ENCODE measurements at places on chromosomes 7 and 10.

DNA sequence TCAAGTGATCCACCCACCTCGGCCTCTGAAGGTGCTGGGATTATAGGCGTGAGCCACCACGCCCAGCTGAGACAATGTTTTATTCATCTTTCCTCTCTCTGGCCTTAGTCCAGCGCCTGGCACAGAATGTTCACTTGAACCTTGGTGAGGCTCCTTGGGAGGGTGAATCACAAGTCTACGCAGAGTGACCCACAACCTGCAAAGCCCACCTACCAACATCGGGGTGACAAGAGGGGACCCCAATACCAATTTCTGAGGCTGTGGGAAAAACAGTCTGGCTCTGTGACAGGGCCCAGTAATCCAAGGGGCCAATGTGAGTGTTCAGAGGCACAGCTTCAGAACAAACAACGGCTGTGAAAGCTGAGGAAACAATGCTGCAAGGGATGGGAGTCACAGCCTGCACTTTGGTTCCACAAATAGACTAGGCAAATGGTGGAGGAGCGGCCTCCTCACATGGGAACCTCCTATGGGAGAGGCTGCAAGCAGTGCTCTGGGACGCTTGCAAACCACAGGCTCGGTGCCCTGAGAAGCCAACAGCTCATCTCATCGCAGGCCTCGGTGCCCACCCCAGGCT lies 5.6 kb upstream of the MALSU1 start:
- DNase-seq, result no peak

- peak; percentile 56 for DNase-seq
These were observed 73.9 kb upstream of the LEP start for GRCh38 chr7:128167042-128167701.

DNA sequence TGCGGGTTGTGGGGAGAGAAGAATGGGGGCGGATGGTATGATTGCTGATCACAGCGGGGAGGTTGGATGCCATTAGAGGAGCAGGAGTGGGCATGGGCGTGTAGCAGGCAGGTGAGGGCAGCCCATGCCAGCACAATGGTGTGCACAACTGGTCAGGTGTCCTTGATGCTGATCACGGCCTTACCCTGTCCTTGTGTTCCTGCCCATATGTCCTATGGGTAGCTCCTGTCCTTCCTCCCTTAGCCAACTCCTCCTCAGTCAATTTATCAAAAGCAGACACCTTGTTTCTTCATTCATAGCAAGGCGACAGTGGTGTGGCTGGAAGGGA lies 30.7 kb downstream of the WDR86 start:
- DNase-seq, result no peak

DNA sequence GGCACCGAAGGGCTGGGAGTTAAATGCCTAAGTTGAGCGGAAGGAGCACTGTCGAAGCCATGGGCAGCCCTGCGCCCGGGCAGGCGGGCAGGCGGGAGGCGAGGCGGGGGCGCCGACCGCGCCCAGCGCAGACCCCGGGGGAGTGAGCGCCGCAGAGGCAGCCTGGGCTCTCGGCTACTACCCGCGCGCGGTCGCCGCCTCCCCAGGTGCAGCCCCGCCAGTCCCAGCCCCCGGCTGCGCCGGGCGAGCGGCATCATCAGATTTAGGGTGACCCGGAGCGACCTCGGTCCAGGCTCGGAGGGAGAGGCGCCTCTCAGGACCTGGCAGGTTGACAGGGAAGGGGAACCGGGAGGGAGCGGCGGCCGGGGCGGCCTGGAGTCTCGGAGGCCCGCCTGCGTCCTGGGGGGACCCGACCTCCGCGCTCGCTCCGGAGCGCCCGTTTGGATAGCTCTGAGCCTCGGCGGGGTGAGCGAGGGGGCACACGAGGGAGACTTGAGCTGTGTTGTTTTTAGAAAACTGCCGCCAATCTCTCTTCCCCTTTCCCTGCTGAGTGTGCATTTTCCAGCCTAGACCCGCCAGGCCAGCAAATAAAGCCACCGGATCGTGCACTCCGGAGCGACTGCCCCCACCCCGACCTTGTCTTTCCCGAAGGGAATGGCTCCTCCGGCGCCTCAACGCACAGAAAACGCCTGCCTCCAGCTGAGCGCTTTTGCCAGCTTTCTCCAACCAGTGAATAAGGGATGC lies 2.3 kb upstream of the NRP1 start:
- peak; percentile 66 for DNase-seq

- no peak for DNase-seq
These were observed 96.3 kb downstream of the SNX13 start for GRCh38 chr7:17844022-17844421.

GRCh38 chr10:71854031-71854430 lies 3.0 kb upstream of the PSAP start:
- no peak for DNase-seq

- no peak for DNase-seq
These were observed 29.7 kb upstream of the SCIN start for GRCh38 chr7:12540850-12541249.

GRCh38 chr10:118332236-118332635 lies 9.9 kb downstream of the FAM204A start:
- no peak for DNase-seq

DNA sequence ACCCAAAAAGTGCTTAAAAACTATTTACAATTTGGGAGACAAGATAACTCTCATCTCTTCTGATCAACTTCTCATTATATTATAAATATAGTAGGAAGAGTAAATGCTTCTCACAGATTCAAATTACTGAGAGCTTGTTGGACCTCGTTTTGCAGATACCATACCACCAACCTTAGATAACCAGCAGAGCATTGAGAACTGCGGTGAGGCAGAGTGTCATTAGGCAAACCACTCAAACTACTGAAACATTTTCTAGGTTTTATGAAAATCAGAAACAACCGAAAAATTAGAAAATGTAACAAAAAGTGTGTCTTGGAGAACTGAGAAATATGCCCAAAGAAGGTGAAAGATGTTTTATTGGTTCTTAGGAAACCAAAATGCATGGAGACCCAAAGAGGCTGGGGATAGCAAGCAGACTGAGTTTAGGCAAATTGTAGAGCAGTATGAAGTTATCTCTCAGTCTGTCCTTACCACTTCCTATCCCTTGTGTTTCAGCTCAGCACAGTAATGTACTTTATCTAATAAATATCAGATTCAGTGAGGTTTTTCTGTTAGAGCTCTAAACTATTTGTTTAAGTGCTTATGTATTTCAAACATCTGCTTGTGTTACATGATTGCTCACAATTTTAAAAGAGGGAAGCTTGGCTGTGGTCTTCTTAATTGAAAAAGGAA lies 77.9 kb downstream of the HECTD2 start:
- DNase-seq, result no peak

DNA sequence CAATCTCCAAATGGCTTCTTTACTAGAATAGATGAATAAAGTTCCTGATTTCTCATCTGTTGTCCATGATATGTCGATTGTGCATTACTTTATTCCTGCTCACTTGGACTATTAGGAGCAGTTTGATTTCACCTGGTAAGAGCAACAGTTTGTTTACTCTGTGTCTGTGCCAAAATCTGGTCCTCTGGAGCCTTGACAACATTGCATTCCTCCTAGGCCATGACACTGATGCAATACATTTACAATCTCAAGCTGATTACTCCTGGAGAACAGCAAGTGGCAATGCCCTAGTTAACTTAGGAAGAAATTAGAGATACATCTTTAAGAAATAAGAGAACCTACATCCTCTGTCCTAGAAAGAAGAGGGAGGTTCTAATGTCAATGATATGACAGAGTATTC lies 71.8 kb downstream of the SGCE start:
- no peak for DNase-seq

DNA sequence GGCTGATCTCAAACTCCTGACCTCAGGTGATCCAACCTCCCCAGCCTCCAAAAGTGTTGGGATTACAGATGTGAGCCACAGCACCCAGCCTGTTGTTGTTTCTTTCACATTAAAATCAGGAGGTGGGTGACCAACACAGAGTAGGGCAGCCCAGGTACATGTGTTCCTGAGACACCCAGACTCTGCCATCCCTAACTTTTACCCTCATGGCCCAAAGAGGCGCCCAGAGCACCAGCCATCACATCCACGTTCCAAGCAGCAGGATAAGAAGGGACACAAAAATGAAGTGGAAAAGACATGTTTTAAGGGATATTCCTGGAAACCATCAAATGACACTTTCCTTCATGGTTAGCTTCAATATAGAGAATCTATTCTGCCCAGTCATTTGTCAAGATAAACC lies 159.6 kb upstream of the KLF6 start:
- DNase-seq, result no peak

- DNase-seq, result no peak
These were observed 12.5 kb upstream of the CH25H start for GRCh38 chr10:89219513-89220218.

DNA sequence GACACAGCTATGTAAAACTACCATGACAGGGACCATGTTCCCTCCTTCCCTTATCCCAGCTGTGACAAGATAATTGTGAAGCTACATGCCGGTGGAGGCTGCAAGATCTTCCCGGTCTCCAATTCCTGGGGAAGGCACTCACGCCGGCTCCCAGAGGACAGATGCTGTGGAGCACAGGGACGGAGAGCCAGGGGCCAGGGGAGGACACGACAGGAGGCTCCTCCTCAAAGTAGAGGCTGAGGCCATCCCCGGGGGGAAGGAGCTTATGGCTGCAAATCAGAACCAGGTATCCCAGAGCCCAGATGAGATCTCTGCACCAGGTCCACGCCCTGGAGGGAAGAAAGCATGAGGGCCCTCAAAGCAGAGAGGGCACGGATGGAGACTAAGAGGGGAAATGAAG lies 286.2 kb downstream of the TCERG1L start:
- no peak for DNase-seq

DNA sequence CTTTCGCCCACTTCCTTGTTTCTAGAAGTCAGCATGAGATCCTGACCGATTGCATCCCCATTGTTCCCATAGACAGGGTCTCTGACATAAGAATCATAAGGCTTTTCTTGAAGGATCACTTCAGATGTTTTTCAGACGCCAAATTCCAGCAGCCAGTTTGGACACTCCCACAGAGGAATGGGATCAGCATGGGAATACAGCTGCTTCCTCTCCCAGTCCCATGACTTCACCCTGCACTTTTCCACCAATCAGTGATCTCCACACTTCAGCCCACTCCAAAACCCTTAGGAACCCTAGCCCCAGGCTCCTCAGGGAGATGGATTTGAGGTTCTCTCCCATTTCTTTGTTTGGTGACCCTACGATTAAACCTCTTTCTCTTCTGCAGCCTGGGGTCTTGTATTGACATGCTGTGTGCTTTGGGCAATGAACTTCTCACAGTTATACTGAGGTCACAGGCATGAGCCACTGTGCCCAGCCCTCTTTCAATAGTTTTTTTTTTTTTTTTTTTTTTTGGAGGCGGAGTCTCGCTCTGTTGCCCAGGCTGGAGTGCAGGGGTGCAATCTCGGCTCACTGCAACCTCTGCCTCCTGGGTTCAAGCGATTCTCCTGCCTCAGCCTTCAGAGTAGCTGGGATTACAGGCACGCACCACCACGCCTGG lies 52.8 kb upstream of the CHST3 start:
- DNase-seq, result no peak

GRCh38 chr10:106402458-106402857 lies 762.0 kb downstream of the SORCS1 start:
- no peak for DNase-seq

DNA sequence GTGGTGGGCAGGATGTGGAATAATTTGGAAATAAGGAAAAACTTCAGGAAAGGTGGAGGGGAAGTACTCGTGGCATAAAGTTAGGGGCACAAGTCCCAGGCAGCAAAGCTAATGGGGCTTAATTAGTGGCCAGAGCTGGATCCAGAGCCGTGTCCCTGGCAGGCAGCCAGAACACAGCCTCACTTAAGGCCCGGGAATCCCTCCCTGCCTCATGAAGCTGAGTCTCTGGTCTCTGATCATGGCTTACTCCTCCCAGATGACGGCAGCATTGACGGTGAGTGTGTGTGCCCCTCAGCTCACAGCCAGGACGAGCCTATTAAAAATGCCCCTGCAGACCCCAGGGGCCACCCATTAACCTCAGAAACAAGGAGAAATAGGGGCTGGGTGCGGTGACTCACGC lies 48.2 kb upstream of the NPTX2 start:
- no peak for DNase-seq

DNA sequence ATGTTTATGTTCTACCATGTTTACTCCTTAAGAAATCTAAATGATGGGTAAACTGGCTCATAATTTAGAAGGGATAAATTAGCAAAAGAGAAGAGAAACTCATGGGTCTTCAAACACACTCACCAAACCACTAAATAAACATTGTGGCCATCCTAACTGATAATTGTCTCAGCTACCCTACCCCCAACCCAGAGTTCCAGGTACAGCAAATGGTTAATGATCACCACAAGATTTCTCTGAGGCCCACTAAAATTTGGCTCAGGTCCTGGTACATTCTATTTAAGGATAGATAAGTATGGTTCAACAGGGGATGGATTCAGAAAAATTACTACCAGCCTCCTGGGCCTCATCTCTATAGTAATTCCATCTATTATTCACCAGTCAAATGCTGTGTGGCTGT lies 21.4 kb downstream of the SLC25A13 start:
- DNase-seq, result no peak

- DNase-seq, result no peak
These were observed 25.8 kb upstream of the ZRANB1 start for GRCh38 chr10:124916098-124916584.

- DNase-seq, result no peak
These were observed 78.6 kb downstream of the THSD7A start for GRCh38 chr7:11753433-11753832.

DNA sequence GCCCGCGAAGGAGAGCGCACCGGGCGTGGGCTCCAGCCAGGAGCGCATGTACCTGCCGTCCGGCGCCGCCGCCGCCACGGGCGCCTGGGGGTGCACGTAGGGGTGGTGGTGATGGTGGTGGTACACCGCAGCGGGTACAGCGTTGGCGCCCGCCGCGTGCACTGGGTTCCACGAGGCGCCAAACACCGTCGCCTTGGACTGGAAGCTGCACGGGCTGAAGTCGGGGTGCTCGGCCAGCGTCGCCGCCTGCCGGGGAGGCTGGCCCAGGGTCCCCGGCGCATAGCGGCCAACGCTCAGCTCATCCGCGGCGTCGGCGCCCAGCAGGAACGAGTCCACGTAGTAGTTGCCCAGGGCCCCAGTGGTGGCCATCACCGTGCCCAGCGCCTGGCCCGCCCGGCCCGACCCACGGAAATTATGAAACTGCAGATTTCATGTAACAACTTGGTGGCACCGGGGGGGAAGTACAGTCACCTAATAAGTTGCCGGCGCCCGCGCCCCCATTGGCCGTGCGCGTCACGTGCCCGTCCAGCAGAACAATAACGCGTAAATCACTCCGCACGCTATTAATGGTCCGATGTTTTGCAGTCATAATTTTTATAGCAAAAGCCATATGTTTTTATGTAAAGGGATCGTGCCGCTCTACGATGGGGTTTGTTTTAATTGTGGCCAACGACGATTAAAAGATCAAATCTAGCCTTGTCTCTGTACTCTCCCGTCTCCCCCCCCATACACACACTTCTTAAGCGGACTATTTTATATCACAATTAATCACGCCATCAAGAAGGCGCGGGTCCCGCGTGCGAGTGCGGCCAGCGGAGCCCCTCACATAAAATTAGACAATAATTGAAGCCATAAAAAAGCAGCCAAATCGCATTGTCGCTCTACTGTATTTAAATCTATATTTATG lies at the start of gene HOXA9:
Gene HOXA9 (minus strand): TSS at position 449 of the 907 bp plus-strand sequence. CDS start 80 bp downstream, at position 369.
- DNase-seq, result no peak

GRCh38 chr10:73888514-73888913 lies 14.2 kb upstream of the CAMK2G start:
- no peak for DNase-seq
